CD4-positive, alpha-beta T cell treated with Interleukin-6 for 4 hours (primary cell): ENCODE measurements at places on chromosomes 12 and 14.

- no peak for DNase-seq
These were observed 209.3 kb downstream of the AEBP2 start for GRCh38 chr12:19648591-19648990.

GRCh38 chr14:21258005-21258888 lies 11.0 kb downstream of the HNRNPC start:
- DNase-seq: no peak

- DNase-seq: no peak
These were observed 19.8 kb upstream of the AMN start for GRCh38 chr14:102902523-102903247.

DNA sequence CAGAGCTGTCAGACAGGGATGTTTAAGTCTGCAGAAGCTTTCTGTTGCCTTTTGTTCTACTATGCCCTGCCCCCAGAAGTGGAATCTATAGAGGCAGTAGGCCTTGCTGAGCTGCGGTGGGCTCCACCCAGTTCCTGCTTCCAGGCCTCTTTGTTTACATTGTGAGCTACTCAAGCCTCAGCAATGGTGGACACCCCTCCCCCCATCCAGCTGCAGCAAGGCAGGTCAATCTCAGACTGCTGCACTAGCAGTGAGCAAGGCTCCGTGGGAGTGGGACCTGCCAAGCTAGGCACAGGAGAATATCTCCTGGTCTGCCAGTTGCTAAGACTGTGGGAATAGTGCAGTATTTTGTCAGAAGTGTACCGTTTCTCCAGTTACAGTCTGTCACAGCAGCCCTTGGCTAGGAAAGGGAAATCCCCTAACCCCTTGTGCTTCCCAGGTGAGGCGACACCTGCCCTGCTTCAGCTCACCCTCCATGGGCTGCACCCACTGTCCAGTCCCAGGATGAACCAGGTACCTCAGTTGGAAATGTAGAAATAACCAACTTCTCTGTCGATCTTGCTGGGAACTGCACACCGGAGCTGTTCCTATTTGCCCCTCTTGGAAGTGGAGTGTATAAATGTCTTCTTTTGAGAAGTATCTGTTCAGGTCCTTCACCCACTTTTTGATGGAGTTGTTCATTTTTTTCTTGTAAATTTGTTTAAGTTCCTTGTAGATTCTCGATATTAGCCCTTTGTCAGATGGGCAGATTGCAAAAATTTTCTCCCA lies 213.5 kb upstream of the SLC38A2 start:
- DNase-seq: peak; percentile 67

GRCh38 chr14:87430810-87431209 lies 562.2 kb downstream of the GALC start:
- DNase-seq: no peak
